NCI-H2107 (cell line): ENCODE measurements at places on chromosomes 16 and 17.

DNA sequence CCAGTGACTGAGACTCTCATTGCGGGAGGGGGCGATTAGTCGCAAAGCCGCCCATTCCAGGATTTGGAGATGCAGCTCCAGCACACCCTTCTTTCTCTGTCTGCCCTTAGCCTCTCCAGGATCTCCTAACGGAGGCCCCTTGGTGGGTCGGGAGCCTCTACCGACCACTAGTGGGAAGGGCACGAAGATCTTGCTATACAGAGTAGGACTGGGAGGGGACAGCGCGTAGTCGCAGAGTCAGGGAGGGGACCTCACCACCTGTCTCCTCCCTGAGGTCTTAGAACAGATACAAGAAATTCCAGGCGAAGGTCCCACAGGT lies 588 bp upstream of the SMTNL2 start:
- DNase-seq = no peak

DNA sequence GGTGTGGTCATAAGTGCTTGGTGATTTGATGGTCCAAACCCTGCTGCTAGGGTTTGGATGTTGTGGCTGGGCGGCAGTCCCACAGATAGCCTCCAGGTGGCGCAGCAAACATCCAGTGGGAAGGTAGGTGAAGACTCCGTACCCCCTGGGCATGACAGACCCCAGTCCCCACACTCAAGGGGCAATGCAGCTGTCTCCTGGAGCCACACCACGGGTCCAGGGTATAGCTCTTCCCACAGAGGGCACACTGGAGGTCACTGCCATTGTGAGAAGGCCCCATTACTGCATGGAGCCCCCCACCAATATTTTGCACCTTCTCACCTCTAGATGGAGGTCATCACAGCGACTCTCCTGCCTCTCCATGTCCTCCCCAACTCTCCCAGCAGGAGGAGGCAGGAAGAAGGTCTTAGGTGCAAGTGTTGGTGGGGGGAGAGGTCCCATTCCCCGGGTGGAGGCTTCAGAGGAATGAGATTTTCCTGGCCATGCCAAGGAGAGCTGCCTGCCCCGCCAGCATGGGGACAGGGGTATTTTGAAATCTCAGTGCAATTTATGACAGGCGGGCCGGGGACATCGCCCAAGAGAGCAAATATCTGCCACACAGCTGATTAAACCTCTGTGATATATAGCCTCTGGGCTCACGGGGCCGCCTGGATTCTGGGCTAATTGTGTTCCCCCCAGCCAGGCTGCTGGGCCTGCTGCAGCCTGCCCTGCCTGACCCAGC lies 17.1 kb upstream of the C17orf113 start:
- DNase-seq = no peak

GRCh38 chr17:50364061-50364458 lies 8.9 kb downstream of the MRPL27 start:
- no peak for DNase-seq

DNA sequence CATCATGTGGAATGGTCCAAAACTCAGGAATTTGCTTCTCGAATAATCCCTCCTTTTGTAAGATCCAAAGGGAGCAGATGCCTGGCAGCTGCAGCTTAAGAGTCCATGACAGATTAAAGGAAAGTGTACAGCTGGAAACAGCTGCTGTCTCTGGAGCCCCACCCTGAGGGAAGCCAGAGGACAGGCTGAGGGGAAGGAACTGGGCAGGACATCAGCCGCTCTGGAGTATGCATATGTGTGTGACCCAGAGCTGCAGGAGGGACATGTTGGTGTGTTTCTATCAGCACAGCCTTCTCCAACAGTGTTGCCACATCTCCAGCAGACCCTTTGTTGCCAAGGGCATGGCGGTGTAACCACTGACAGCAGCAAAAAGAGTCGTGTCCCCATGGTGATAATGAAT lies 46.2 kb downstream of the CYB561 start:
- no peak for DNase-seq

- DNase-seq = no peak
Observed at GRCh38 chr17:5821803-5822202, 237.5 kb upstream of the NLRP1 start.

DNA sequence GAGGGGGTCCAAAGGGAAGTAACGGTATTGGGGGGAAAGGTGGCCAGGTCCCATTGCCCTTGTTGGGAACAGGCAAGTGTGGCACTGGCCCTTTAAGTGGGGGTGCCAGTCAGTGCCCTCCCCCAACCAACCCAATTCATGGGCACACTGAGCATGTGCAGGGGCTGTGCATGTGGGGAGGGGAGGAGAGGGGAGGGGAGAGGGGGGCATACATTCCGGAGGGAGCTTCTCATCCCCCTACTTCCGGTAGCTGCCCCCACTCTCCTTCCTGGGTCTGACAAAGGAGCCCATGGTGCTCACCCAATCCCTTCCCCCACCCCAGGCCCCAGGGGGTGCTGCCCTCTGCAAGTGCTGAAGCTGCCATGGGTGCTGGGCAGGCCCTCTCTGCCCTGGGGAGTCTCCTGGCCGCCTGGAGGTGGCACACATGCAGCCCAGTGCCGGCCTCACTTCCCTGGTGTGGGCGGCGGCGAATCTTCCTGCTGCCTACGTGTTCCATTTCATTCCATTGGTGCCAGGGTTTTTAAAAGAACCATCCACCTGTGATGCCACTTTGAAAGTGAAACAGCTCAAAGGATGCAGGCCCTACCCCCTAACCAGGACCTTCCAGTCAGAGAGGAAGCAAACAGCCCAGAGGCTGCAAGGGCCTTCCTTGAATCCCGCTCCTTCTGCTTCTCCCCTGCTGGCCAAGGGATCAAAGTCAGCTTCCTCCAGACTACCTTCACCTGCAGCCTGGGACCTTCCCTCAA lies 11.0 kb downstream of the HEXIM2 start:
- no peak for DNase-seq

DNA sequence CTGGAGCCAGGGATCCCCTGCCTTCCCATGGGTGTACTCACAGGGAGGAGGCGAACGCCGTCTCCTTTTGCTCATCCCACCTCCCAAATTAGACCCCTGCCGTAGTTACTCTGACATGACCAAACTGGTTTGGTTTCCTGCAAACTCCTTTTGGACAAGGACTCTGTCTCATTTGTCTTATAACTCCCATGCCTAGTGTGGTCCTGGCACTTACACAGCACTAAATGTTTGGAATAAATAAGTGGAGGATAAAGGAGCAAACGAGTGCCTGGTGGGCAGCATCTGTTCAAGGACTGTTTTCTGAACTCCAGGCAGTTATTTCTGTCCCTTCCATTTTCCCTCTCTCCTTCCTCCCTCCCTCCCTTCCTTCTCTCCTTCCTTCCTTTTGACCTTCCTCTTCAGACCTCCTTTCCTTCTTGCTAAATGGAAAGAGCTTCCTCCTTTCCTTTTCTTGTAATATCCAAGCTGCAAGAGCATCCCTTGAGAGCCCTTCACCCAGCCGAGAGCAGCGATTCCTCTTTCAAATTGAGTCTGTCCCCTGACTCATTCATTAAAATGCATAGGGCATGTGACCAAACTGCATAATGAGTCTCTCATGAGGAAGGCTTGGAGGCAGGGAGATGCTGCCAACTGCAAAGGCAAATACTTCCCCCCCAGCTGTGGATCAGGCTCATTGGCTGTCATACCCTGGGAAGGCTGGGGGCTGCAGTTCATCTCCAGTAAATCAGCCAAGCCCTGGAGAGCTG lies 36.8 kb downstream of the CHD9 start:
- DNase-seq = peak; percentile 39

DNA sequence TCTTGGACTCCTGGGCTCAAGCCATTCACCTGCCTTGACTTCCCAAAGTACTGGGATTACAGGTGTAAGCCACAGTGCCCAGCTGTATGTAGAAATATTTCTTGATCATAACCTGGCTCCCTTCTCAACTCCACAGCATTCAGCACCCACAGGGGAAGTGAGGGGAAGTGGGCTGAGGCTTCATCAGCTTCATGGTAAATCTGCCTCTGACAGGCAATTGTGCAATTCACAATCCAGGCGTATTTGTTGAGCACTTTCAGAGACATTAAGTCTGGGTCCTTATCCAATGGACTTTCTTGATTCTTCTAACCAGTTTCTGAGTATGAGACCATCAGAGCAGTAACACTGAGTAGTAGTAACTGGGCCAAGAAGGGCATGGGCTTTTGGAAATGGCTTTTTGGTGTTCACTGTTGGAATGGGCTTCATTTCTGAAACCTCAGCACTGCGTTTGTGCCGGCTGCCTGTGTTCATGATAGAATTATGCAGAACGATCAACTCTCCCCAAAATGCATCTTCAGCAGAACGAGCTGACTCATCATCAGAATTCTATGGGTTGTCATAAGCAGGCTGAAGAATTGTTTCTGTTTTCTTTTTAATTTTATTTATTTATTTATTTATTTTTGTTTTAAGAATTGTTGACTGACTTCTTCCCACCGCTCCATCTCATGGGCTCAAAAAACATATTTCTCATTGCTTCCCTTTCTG lies 28.9 kb downstream of the FAM20A start:
- DNase-seq = no peak

- DNase-seq = no peak
Observed at GRCh38 chr17:29954405-29954804, 13.0 kb downstream of the EFCAB5 start.

GRCh38 chr17:78679495-78680395 lies 102.3 kb downstream of the CYTH1 start:
- DNase-seq = no peak

DNA sequence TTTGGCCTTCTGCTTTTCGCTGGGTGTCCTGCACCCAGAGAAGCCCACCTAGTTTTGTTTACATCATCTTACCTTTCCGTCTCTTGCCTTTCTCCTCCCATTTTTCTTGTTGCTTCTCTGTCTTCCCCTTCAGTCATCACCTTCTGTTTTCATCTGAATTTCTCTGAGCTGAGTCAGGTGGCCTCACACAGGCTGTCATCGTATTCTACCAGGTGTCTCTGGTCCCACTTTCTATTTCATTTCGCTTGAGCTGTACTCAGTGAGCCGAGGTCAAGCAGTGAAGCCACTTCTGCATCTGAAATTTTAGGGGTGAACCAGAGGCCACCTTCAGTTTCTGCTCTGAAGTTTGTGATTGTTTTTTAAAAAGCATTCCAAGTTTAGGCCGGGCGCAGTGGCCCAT lies 9.7 kb downstream of the CRAMP1 start:
- no peak for DNase-seq

DNA sequence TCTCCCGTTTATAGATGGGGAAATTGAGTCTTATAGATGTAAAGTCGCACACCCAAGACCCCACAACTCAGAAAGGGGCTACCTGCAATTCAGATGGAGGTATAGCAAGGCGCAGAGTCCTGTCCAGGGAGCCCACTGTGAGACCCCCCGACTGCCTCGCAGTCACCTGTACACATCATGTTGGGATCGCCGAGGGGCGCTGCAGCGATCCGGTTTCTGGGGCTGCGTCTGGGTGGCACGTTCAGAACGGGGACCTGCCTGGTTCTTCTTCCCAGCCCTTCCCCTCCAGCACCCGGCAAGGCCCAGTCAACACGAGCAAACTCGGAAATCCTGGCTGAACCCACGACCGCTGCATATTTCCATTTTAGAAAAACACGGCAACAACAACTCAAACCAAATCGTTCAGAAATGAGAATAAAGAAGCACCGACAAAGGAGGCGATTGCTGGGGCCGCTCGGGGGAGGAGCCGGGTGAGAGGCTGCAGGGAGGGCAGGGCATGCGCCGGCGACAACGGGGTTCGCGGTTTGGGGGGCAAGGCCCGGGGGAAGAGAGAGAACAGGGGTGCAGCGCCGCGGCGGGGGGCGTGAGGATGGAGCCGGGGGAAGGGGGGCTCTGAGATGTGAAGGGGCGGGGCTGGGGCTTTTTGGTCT lies 643 bp downstream of the HSDL1 start:
- DNase-seq = no peak

- DNase-seq = no peak
Observed at GRCh38 chr16:46715769-46716305, 26.4 kb downstream of the ORC6 start.

DNA sequence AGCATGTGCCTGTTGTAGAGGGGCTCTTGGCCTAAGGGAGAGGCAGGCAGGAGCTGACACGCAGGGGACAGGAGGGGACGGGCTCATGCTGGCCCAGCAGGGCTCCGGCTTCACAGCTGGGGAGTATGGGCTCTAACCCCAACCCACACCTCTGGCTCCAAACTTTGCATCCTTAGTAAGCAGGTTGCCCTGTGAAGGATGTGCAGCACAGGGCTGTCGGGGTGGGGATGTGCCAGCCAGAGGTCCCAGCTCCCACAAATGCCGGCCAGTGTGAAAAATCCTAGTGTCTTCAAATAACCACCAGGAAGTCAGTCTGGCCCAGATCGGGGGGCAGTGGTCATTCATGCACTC lies 14.0 kb upstream of the FAM83G start:
- DNase-seq = no peak
